ENCODE measurements at places on chromosomes 7 and 10.

DNA sequence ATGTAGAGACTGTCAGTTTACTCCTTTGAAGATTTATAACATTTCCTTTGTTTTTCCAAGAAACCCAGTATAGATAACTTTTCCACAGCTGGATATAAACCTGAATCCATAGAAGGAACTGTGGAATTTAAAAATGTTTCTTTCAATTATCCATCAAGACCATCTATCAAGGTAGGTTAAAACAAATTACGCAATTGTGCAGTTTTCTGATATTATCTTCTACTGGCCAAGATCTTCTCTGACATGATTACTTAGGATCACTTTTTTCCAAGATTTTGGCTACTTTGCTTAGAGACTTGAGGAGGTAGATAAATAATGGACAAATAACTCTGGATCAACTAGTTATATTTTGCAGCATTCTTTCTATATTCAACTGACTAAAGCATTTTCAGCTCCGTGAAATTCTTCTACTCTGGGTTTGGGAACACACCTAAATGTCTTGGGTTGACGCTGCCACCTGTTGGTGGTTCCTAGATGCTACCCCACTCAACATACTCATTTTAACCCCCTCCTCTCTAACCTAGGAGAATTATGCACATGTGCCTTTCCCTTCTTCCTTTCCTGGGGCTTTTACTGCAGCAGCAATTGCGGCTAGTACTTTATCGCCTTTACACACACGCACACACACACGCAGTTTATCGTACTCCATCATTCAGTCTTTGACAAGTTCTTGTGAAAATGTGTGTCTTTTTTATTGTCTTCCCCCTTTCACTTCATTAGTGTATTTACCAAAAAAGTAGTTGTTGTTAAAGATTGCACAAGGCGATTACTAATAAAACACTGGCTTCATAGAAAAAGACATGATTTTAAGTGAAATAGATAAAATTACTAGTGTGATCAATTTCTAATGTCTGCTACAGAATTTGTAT lies 32.7 kb downstream of the ABCB5 start:
- DNase-seq: no peak

GRCh38 chr7:139351027-139351426 lies 8.7 kb upstream of the LUC7L2 start:
- no peak for DNase-seq

GRCh38 chr10:113663908-113664307 lies at the start of gene NRAP:
TSS of gene NRAP (minus strand) at chr10:113664041. CDS start at chr10:113663882, 159 bp downstream.
- no peak for DNase-seq

- no peak for DNase-seq
These were observed 60.6 kb upstream of the MSMB start for GRCh38 chr10:46106410-46107255.

DNA sequence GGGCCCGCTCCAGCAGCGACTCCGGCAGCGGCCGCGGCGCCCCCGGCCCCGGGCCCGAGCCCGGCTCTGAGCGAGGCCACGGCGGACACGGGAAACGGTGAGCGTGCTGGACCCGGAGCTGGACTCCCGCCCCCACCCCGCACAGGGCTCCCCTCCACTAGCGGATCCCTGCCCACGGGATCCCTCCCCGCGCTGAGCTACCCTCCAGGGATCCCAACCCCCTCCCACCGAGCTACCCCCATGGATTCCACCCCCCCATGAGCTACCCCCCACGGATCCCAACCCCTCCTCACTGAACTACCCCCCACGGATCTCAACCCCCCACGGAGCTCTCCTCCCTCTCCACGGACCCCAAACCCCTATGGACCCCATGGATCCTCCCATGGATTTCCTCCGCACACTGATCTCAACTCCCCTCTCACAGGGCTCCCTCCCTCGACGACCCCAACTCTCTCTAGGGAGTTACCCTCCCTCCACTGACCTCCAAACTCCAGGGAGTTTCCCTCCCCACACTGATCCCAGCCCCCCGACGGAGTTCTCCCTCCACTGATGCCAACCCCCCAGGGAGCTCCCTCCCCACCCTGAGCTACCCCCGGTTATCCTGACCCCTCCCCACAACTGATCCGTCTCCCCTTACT lies 20.6 kb upstream of the HSPB1 start:
- DNase-seq: no peak

GRCh38 chr10:69151984-69152383 lies 28.0 kb downstream of the VPS26A start:
- no peak for DNase-seq

DNA sequence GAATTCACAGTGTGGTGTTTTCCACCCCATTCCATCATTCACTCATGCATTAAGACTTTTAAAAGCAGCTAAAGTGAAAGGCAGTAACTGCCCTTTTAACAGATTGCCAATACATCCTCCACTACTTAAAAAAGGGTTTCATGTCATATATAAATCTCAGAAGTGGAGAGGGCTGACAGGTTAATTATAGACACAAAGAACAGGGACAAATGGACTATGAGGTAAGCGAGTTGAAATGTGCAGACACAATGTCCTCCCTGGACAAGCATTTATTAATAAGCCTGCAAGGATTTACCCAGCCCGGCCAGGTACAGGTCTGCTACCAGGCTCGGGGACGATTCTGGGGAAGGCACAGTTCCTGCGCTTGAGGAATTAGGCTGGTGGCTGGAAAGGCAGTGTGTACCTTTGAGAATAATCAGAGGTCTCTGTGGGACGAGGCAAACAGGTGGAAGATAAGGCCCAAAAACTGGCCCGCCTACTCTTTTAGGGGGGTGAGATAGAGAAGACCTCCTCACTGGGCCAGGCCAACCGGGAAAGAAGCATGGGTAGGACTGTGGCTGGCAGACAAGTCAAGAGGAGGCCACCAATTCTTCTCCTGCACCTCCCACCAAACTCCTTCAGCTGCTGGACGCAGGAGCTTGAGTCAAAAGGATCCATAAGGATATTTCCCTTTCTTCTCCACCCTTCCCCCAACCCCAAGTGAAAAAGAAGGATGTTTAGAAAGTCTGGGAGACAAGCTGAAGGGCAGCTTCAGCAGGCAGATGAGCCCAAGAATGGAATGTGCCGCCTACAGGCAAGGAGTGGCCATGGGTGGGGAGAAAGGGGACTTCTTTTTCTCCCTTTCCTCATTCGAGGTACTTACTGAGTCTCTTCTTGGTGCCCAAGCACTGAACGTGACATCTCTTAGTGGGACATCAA lies 1.5 kb downstream of the PDLIM1 start:
- peak; percentile 53 for DNase-seq

- no peak for DNase-seq
These were observed 123.1 kb upstream of the MACROH2A2 start for GRCh38 chr10:69929575-69929974.

DNA sequence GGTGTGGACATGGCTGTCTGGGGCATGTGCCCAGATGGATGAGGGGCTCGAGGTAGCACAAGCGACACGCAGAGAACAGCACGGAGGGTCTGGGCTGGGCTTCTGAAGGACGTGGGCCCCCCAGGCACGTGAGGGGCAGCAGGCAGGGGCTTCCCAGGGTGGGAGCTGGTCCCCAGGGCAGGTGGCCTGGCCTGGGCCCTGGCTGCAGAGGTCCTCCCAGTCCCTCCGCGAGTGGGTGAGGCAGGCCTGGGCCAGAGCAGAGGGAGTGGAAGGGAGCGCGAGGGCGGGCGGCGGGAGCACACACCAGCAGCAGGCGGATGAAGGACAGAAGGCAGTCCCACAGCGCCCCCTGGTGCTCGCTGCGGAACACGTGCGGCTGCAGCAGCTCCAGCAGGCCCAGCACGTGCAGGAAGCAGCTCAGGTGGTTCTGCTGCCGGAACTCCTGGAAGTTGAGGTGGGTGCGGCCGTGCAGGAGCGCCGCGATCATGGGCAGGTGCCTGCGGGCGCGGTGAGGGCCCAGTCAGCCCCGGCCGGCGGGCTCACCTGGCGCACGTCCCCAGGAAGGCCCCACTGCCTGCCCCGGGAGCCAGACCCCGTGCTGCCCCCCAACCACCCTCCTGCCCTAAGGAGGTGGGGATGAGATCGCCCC lies 14.7 kb upstream of the MICALL2 start:
- DNase-seq: peak; percentile 60

GRCh38 chr10:125012851-125013528 lies 71.1 kb downstream of the ZRANB1 start:
- no peak for DNase-seq
